ENCODE measurements at places on chromosomes 16 and 17.
A peak's percentile ranks its signal among the peaks of the same experiment; 100 is the strongest.

GRCh38 chr17:5508810-5509209, 22.4 kb downstream of the MIS12 start:
- no peak for DNase-seq

GRCh38 chr17:82947051-82947991, 107.5 kb upstream of the ZNF750 start:
- no peak for DNase-seq

DNA sequence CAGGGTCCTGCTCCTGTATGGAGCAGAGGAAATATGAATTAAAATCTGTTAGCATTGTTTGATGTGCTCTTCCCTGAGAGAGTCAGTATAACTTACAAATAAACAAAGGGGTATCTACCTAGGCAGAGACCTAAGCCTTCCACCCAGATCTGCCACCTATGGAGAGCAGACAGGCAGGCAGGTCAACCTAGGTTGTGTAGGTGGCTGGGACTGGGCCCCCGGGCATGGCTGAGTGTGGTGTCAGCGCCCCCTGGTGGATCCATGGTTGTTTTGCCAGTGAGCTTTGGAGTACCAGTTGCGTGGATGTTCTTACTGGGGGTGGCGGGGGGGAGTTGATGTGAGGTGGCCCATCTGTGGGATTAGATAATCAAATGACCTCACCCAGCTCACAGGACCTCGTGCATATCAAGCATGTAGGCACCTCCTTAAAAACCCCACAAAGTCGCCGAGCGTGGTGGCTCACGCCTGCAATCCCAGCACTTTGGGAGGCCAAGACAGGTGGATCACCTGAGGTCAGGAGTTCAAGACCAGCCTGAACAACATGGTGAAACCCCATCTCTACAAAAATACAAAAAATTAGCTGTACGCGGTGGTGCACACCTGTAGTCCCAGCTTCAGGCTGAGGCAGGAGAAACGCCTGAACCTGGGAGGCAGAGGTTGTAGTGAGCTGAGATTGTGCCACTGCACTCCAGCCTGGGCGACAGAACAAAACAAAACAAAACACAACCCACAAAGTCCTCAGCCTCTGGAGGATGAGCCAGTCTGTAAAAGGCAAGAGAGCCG, 17.6 kb downstream of the DUS2 start:
- peak; percentile 24 for DNase-seq

DNA sequence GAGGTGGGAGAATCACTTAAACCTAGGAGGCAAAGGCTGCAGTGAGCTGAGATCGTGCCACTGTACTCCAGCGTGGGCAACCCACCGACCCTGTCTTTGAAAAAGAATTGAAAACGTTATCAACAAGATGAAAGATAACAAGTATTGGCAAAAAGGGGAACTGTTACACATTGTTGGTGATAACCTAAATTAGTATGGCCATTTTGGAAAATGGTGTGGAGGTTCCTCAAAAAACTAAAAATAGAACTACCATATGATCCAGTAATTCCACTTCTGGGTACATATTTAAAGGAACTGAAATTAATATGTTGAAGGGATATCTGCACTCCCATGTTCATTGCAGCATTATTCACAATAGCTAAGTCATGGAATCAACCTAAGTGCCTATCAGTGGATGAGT, 61.0 kb downstream of the ABHD15 start:
- DNase-seq = no peak

GRCh38 chr17:22467720-22468119, 775.4 kb downstream of the KCNJ18 start:
- DNase-seq = no peak

- DNase-seq = no peak
Measured at GRCh38 chr16:57255686-57256415, 10.8 kb downstream of the ARL2BP start.

- DNase-seq = no peak
Measured at GRCh38 chr16:4477966-4478365, 1.8 kb downstream of the HMOX2 start.

DNA sequence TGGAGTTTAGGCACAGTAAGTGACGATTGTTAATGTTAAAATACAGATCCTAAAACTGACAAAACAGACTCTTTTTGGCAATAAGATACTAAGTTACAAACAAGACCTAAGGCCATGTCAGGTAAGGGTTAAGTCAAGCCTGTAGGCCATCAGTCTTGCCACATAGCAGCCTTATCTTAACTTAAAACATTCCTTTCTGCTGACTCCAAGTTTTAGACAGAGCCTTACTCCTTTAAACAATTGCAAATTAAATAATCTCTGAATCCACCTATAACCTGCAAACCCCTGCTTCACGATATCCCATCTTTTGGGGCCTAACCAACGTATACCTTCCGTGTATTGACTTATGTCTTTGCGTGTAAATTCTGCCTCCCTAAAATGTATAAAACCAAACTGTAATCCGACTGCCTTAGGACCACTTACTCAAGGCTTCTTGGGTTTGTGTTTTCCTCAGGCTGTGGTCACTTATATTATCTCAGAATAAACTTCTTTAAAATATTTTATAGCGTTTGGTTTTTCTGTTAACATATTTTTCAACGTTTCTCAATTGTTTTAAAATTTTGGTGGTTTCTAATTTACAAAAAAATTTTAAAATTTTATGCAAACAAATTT, 64.4 kb downstream of the EFCAB5 start:
- no peak for DNase-seq

DNA sequence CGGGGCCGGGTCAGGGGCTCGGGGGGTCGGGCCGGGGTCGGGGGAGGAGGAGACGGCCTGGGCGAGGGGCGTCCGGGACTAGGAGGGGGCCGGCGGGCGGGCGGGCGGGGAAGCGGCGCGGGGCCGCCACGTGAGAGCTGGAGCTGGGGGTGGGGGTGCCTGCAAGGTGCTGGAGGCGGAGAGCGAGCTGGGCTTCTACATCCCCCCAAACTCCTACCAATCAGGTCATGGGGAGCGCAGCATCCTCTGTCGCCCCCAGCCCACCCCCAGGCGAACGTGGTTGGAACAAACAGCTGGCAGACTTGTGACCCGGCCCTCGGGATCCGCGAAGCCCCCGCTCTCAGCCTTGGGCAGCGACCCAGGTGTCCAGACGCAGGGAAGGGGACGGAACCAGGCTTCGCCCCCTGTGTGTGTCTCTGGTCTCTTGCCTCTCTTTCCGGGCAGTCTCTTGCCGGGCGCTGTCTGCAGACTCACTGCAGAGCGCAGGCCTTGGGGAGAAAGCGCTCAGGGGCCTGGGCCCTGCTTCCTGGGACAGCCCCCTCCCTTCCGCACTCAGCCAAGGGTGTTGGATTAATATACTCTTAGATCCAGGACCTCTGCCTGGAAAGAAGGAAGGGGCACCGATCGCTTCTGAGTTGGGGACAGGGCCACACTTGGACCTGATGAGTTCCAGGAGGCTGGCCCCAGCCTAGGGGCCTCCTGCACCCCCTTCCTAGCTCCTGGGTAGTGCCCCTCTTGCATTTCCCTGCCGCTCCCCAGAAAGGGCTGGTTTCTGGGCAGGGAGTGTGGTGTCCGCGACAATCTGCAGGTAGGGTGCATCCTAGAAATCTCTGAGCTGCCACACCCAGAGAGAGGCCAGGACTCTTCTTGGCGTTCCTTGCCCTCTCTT, 722 bp downstream of the RASL10B start:
- no peak for DNase-seq

- no peak for DNase-seq
Measured at GRCh38 chr17:7416323-7416722, 3.8 kb upstream of the SPEM1 start.

DNA sequence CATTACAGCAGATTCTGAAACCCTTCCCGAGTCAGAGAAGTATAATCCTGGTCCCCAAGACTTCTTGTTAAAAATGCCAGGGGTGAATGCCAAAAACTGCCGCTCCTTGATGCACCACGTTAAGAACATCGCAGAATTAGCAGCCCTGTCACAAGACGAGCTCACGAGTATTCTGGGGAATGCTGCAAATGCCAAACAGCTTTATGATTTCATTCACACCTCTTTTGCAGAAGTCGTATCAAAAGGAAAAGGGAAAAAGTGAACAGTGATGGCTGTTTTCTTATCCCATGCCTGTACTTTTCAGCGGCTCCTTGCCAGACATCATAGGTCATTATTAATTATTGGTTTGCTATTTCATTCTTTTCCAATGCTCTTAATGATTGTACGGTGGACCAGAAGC, 28.1 kb downstream of the ERCC4 start:
- no peak for DNase-seq

- DNase-seq = no peak
Measured at GRCh38 chr16:84058664-84059063, 16.1 kb upstream of the SLC38A8 start.

- no peak for DNase-seq
Measured at GRCh38 chr17:20085283-20085845, 76.2 kb downstream of the SPECC1 start.

- no peak for DNase-seq
Measured at GRCh38 chr17:4266550-4266949, 2.8 kb upstream of the ANKFY1 start.

- no peak for DNase-seq
Measured at GRCh38 chr16:86763819-86764218, 185.5 kb downstream of the FOXL1 start.

GRCh38 chr16:11229432-11229831, 26.6 kb downstream of the SOCS1 start:
- DNase-seq = no peak

- no peak for DNase-seq
Measured at GRCh38 chr16:84501077-84501735, 3.3 kb downstream of the MEAK7 start.

DNA sequence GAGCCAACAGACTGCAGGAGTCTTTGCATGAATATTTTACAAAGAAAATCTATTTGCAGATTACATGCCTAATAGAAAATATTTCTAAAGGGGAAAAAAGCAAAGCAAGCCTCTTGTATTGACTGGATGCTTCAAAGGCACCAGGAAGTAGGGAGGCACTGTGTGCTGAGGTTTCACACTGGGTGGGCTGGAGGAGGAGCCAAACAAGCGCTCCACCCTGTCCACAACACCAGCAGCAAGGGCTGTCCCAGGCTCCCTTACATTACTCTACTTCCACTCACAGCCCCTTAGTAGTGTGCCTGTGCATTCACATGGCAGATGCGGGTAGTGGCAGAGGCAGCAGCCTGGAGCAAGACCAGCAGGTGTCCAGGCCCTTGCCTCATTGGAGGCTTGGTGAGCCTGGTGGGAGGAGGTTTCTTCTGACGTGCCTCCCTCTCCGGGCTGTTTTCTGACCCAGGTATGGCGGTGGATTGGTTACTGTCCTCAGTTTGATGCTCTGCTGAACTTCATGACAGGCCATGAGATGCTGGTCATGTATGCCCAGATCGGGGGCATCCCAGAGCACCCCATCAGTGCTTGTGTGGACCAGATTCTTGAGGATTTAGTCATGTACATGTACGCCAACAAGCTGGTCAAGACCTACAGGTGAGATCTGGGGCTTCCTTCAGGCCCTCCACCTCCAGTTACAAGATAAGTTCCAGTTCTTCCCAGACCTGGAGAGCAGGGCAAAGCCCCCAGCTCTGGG, 7.0 kb upstream of the CCNF start:
- DNase-seq = no peak

DNA sequence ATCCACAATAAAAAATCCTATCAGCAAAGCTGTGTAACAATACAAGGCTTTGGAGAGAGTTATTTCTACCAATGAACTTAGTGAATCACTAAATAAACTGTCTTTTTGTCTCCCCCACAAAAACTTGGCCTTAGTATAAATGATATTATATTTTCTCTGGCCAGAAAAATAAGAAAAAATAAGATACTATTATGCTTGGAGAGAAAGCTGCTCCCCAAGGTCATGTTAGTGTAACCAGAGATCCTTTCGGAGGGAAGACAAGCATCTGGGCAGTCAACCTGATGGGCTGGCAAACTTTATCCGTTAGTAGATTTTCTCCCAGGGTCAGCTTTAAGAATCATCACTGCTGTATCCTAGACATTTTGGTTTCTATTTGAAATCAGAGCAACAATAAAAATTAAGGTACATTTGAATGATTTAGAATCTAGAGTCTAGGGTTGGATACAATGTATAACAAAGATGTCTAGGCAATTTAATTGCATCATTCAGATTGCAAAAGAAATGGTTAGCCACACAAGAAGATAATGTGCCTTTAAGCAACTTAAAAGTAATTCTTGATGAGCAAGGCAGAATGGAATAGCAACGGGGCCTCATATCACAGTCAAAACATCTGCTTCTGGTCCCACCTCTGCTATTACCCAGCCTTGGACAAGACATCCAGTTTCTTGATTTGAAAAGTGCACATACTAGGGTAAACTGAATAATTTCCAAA, 280.4 kb downstream of the SLC39A11 start:
- no peak for DNase-seq

DNA sequence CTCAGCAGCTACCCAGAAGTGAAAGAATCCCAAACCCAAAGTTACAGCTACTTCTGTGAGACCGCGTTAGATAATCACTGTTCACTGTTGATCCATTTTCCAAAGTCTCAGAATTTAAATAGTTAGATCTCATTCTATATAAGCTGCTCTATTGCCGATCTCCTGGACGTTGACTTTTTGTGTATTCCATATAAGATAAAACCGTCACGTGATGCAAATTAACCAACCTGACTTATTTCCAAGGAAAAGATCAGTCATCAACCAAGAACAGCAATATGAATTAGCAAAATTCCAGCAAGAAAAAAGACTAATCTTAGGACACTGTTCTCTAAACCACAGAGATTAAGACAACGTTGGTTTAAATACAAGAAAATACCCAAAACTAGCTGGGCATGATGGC, 8.3 kb downstream of the ACOX1 start:
- DNase-seq = no peak

DNA sequence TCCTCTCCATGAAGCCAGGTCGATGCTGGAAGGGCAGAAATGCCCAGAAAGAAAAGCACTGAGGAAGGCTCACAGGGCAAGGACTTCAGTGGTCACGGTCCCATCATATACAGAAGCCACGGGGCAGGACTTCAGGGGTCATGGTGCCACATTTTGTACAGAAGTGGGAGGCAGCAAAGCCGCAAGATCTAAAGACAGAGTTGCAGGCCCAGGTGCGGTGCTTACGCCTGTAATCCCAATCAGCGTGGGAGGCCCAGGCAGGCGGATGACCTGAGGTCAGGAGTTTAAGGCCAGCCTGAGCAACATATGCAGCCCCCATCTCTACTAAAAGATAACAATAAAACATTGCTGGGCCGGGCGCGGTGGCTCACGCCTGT, 96.0 kb downstream of the NXN start:
- DNase-seq = no peak

GRCh38 chr16:75475420-75475847, 10.9 kb upstream of the TMEM170A start:
- no peak for DNase-seq

DNA sequence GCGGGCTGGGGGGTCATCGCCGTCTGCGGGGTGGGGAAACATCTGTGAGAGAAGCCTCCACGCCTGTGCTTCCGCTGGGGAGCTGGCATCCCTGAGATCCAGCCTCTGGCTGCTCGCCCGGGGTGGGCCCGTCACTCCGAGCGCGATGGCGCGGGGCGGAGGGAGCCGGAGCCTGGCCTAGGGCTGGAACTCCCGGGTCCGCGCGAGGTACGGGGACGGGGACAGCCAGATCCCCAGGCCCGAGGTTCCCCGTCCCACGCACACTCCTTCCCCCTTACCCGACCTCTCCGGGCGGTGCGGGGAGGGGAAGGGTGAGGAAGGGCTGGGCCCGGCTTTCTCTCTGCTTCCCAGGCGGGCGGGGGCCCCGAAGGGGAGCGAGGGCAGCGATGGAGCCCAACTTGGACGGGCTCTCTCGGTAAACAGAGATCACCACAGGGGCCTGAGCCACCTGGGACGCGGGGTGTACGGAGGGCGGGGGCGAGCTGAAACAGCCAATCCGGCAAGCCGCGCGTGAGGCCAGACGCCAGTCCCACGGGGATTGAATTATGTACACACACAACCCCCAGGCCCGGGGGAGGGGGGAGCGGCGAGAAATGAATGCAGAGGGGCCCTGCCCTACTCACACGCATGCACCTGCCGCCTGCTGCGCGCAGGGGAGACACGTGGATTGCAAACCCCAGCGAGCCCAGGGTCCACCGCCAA, at the start of gene SLC16A11:
SLC16A11 (minus strand) TSS at position 596 of the 702 bp plus-strand sequence; CDS start at position 17, 579 bp downstream.
- no peak for DNase-seq
